Heart right ventricle (tissue), 16 donors: ENCODE measurements at places on chromosomes 7 and 10. TPM values are rescaled to one million over a fixed set of nuclear protein-coding genes. Genes with fewer than 3 reads are reported as not detected.

- DNase-seq, result peak; percentile 39
These were observed 6.0 kb downstream of the MBLAC1 start for GRCh38 chr7:100132697-100133151.

GRCh38 chr10:73244866-73245477, 2.1 kb downstream of the DNAJC9 start:
- DNase-seq, result no peak

SPDYE2 gene
- not detected for total RNA-seq

- no peak for DNase-seq
These were observed 164.4 kb downstream of the SVIL start for GRCh38 chr10:29470355-29470705.

GRCh38 chr7:142689439-142690120, 59.7 kb upstream of the PRSS1 start:
- DNase-seq, result no peak

GRCh38 chr7:55568613-55569268, 3.6 kb downstream of the VOPP1 start:
- DNase-seq, result no peak

- DNase-seq, result peak; percentile 73
These were observed 132.2 kb downstream of the VIPR2 start for GRCh38 chr7:159012353-159013069.

DNA sequence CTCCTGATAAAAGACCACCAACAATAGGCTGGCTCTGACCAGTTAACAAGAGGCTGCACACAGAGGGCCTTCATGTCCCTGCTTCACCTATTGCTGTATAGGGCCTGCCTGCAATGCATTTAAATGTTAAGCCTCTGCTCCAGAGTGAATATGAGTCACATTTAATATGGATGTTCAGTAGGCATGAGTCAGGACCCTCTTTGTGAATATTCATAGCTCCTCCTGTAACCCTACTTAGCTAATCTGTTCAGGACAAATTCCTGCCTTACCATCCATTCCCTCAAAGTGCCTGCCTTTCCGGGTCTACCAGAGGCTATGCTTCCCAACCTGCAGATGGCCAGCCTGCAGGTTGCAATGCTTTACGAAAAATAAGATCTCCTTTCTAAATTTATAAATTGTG, 32.5 kb downstream of the ARHGAP22 start:
- DNase-seq, result no peak

DNA sequence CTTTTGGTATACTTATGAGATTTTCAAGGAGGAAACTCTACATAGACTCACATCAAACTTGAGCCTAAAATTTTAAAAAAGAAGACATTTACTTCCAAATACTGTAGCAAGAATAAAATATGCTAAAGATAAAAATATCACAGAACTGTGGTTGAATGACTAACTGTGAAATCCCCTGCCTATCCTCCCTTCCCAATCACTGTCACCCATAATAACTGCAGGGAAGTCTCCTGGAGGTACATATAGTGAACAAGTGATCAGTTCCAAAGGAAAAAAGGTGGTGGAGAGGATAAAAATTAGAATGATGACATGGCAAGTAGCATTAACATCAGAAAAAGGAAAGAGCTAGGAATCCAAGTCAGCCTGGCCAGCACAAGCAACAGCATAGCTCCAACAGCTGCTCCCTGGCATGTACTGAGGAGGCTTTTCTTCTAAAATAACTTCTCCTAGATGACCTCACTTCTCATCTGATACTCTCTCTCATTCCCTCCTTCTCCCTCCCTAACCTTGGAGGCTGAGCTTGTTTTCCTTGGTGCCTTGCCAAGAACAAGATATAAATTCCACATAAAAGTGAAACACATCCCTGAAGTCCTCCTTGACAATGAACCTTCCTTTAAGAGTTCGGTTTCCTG, 124.0 kb downstream of the IQUB start:
- DNase-seq, result no peak

GRCh38 chr7:19674266-19674960, 34.4 kb downstream of the POLR1F start:
- DNase-seq, result no peak

GRCh38 chr7:29435167-29435566, 128.5 kb upstream of the PRR15 start:
- no peak for DNase-seq

DNA sequence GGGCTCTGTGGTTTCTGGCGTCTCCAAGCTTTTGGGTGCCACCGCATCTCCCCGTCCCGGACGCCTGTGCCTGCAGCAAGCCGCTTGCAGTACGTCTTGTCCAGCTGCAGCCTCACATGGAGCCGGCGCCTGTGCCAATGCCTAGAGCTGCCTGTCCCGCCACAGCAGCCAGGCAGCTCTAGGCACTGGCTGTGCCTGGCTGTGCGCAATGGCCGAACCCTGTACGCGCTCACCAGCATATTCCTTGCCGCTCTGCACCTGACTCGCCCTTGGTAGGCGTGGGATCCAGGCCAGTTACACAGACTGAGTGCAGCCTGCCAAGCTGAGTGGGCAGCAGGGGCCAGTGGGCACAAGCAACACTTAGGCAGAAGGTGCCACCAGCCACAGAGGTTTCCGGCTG, 381.2 kb upstream of the SORCS1 start:
- DNase-seq, result no peak

FUOM gene
- total RNA-seq, result 5.2 TPM

DNA sequence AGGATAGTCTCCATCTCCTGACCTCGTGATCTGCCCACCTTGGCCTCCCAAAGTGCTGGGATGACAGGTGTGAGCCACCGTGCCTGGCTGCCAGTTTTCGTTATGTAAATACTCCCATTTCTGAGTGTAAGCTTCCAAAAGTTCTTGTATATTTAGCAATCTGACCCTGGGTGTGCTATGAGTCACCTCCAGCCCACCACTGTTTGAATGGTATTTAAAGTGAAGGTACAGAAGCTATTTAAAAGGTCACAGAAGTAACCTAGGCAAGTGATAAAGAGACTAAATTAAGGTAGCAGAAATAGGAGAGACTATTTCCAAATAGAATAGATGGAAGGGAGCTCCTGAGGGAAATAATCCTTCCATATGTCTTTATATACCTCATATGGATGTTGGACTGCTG, 3.9 kb upstream of the ANKRD7 start:
- no peak for DNase-seq

GRCh38 chr10:104333032-104333727, 5.1 kb downstream of the ITPRIP start:
- DNase-seq, result no peak

H2BK1 gene
- not detected for total RNA-seq

CPEB3 gene
- total RNA-seq, result 12.6 TPM

DNA sequence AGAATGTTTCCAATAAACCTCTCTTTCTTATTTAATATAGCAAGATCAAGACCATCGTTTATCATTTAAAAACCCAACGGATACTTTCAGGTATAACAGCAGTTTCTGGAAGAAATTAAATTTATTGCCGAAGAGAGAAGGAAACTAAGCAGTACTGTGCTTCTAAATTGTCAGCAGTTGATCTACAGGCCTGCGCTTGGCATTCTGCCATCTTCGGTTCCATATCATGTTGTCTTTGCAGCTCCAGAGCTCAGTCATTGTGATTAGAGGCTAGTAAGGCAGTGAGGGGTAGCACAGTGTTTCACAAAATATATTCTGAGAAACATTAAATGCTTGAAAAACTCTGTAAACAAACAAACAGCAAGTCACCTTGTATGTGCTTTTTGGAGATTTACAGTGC, 301.3 kb downstream of the REEP3 start:
- DNase-seq, result no peak

- DNase-seq, result no peak
These were observed 34.0 kb upstream of the PRKAR1B start for GRCh38 chr7:761101-761500.

- DNase-seq, result no peak
These were observed 54.1 kb downstream of the KIAA1217 start for GRCh38 chr10:24262929-24263590.

GRCh38 chr7:136911344-136911743, 42.9 kb downstream of the CHRM2 start:
- DNase-seq, result no peak

- DNase-seq, result no peak
These were observed 226.6 kb upstream of the BMPER start for GRCh38 chr7:33678569-33679335.

- no peak for DNase-seq
These were observed 395.9 kb upstream of the PODXL start for GRCh38 chr7:131952365-131952764.

PRTFDC1 gene
- 2.5 TPM for total RNA-seq
